Sigmoid colon (tissue), 7 donors: ENCODE measurements at places on chromosomes 7 and 10. TPM values are rescaled to one million over a fixed set of nuclear protein-coding genes. Genes with fewer than 3 reads are reported as not detected.

Gene HOXA11
- total RNA-seq, result 23.2 TPM

Gene PRRT4
- 1.1 TPM for total RNA-seq

Gene CALML5
- total RNA-seq, result not detected

Gene NSUN5
- total RNA-seq, result 25.7 TPM

Gene SMO
- 16.3 TPM for total RNA-seq

Gene LLCFC1
- total RNA-seq, result not detected

Gene TMEM178B
- 4.7 TPM for total RNA-seq

Gene GIMAP1
- 5.0 TPM for total RNA-seq

Gene CRYGN
- total RNA-seq, result 1.8 TPM

Gene SHTN1
- total RNA-seq, result 6.1 TPM

Gene CYP2C8
- total RNA-seq, result not detected

Gene ANKRD7
- 2.9 TPM for total RNA-seq

Gene SAMD9
- 5.8 TPM for total RNA-seq

Gene PPP1R9A
- total RNA-seq, result 44.9 TPM

Gene ARMC10
- 44.5 TPM for total RNA-seq

Gene GBX1
- not detected for total RNA-seq

Gene CDK14
- total RNA-seq, result 14.3 TPM

Gene EPHA1
- total RNA-seq, result 1.5 TPM

Gene PNLIP
- total RNA-seq, result not detected

Gene AKAP9
- 58.6 TPM for total RNA-seq

Gene TRPV5
- not detected for total RNA-seq

Gene MRPL43
- 88.4 TPM for total RNA-seq

Gene MYO1G
- total RNA-seq, result 3.4 TPM
